ENCODE measurements at places on chromosomes 7 and 10. TPM values are rescaled to one million over a fixed set of nuclear protein-coding genes. Genes with fewer than 3 reads are reported as not detected.

- no peaks in the 10 kb centered on the region for H3K36me3 ChIP-seq
- peaks cover 16% of the 10 kb centered on the region for H3K4me1 ChIP-seq
- no peak for DNase-seq
These were observed 35.2 kb downstream of the TNRC18 start for GRCh38 chr7:5388273-5388901.

Gene CFAP43
- 23.8 TPM for total RNA-seq

Gene CPXM2
- 48.2 TPM for total RNA-seq

DNA sequence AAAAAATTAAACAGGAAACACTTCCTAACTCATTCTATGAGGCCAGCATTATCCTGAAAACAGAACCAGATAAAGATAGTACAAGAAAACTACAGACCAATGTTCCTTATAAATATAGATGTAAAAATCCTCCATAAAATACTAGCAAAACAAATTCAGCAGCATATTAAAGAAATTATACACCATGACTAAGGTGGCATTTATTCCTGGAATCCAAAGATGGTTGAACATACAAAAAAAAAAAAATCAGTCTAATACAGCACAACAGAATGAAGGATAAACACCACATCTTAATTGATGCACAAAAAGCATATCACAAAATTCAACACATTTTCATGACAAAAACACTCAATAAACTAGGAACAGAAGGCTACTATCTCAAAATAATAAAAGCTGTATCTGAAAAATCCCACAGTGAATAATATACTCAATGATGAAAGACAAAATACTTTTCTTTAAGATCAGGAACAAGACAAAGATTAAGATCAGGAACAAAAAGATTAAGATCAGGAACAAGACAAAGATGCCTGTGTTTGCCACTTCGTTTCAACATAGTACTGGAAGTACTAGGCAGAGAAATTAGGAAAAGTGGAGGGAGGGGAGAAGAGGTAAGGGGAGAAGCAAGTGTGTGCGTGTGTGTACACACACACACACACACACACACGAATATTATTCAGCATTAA lies 95.6 kb downstream of the SNX13 start:
- H3K27ac ChIP-seq, result no peak overlapping the region
- DNase-seq, result no peak
- H3K4me1 ChIP-seq, result no peaks in the 10 kb centered on the region
- no peaks in the 10 kb centered on the region for H3K36me3 ChIP-seq

DNA sequence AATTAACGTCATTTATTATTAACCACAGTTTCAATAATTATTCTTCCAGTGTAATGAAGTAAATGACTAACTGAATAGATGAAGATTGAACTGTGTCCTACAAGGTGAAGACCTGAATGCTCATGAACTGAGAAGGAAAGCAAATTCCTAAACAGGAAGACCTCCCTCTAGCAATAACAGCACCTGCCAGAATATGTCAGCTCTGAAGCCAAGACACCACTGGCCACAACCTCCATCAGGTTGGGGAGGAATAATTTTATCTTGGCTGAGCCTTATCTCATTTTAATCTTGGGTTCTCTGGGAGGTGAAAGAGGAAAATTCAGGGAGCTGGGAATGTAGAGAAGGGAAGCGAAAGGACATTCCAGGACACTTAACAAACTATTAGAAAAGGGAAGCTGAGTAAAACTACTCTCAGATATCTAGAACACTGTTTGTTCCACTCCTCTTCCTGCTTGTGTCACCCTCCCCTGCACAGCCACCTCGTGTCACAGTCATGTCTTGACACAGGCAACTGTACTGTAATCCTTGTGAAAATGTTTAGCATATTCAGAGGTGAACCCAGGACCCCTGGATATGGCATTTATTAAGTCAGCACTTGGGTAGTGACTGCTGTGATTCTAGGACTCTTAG lies 4.6 kb upstream of the SLC13A1 start:
- H3K4me3 ChIP-seq, result no peak overlapping the region
- H3K4me1 ChIP-seq, result no peaks in the 10 kb centered on the region
- no peak for DNase-seq

DNA sequence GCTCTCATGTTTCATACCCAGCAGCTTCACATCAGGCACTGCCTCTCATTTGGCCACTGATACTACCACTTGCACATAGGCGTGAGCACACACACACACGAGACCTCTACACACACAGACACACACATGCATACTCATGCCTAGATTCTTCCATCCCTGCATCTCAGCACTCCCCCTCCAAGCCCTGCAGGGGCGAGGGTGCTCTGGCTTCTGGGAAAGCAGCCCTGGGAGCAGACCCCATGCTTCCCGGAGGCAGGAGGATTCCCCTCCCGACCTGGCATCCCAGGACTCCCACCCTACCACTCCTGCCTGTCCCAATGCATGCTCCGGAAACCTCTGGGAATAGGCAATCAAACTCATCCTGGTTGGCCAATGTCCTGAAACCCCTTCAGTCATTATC lies 89.1 kb upstream of the SMNDC1 start:
- no peak overlapping the region for H3K27ac ChIP-seq
- peaks cover 10% of the 10 kb centered on the region for H3K4me1 ChIP-seq
- DNase-seq, result no peak
- H3K27me3 ChIP-seq, result no peaks in the 10 kb centered on the region

DNA sequence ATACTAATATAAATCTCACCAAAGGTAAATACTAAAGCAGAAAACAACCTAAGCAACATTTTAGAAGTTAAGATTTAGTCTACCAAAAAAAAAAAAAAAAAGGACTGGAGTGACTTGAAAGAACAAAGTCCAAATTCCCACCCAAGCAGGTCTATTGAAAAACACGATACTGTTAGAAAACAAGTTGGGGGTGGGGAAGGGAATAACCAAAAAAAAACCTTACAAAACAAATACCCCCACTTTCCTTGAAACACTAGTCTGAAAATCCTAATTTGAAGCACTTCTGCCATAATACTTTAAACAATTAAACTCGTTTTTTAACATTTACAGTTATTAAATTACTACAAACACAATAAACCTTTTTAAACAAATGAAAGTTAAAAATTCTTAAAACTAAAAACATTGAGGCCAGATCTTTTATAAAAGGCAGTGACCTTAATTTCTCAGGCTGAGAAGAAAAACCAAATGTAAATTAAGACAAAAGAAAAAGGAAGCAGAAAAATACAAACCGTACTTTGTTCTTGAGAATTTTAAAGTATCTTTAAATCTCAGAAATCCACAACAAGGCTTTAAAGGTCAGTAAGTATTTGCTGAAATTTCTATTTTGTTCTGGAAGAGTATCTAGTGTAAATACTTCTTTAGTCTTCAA lies 135.1 kb downstream of the NRBF2 start:
- H3K4me1 ChIP-seq, result no peaks in the 10 kb centered on the region
- no peak for DNase-seq
- H3K36me3 ChIP-seq, result no peaks in the 10 kb centered on the region
- no peaks in the 10 kb centered on the region for H3K27me3 ChIP-seq
- H3K27ac ChIP-seq, result peak overlapping the region; percentile 90

DNA sequence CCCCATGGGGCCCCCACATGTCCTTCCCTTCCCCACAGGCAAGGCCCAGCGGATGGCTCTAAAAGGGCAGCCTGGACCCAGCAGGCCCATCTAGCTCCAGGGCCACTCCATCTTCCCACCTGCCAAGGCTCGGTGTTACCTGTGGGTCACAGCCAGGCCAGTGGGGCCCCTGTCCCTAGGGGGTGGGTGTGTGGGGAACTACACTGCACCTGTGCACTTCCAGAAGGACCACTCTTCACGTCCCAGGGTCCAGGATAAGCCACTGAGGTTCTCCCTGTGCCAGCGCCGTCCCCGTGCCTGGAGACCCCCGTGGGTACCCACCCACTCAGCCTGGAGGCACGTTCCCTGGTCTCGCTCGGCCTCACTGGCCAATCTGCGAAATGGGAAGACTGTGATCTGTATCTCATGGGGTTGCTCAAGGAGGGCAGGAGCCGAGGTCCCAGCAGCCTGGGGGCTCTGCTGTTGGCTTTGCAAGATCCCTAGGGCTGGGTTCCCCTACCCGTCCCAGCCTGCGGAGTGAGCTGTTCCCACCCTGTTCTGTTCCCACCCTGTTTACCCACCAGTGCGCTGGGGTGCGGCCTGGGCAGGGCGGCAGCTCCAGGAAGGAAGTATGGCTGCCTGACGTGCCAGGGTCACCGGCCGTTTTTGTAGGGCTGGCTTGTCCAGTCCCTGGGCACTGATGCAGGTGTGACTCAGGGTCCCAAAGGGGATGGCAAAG lies 4.6 kb downstream of the PWWP2B start:
- peak overlapping the region; percentile 42 for H3K27ac ChIP-seq
- H3K27me3 ChIP-seq, result no peaks in the 10 kb centered on the region
- no peaks in the 10 kb centered on the region for H3K4me1 ChIP-seq
- no peak for DNase-seq
- no peaks in the 10 kb centered on the region for H3K36me3 ChIP-seq

DNA sequence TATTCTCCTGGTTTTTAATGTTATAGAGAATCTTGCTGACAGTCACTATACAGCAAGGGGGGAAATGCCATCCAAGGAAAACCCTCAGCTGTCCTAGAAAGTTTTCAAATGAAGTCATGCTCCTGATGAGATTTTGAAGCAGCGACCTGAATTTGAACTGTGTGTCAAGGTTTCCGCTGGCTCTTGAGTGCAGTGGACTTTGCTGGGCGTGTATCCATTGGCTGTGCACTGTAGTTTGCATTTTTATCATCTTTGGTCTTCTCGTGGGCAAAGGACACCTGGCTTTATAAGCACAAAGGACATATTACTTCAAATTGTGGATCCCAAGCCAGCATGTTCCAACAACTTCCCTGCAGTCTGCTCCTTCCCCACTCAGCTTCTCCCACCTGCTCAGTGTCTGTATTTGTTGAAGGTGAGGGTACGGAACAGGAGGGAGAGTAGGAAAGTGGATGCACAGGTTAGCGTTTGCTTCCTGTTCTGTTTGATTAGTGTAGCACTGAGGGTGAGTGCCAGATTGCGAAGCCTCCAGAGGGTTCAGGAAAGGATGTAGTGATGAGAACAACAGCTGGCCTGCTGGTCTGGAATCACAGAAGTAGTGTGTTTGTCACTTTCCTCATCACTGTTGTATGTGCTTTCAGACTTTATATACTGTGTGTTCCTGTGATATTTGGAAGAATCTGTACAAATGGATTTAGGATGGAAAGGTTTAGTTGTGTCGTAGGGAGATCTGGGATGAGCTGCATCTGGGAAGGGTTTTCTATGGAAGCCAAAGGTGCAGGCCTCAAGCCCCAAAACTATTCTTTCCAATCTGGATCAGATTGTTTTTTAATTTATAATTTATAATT lies 204.8 kb downstream of the BMPER start:
- H3K4me1 ChIP-seq, result peaks cover 9% of the 10 kb centered on the region
- no peak for DNase-seq
- no peak overlapping the region for H3K4me3 ChIP-seq
- H3K27ac ChIP-seq, result no peak overlapping the region
- no peaks in the 10 kb centered on the region for H3K27me3 ChIP-seq
- no peaks in the 10 kb centered on the region for H3K36me3 ChIP-seq

DNA sequence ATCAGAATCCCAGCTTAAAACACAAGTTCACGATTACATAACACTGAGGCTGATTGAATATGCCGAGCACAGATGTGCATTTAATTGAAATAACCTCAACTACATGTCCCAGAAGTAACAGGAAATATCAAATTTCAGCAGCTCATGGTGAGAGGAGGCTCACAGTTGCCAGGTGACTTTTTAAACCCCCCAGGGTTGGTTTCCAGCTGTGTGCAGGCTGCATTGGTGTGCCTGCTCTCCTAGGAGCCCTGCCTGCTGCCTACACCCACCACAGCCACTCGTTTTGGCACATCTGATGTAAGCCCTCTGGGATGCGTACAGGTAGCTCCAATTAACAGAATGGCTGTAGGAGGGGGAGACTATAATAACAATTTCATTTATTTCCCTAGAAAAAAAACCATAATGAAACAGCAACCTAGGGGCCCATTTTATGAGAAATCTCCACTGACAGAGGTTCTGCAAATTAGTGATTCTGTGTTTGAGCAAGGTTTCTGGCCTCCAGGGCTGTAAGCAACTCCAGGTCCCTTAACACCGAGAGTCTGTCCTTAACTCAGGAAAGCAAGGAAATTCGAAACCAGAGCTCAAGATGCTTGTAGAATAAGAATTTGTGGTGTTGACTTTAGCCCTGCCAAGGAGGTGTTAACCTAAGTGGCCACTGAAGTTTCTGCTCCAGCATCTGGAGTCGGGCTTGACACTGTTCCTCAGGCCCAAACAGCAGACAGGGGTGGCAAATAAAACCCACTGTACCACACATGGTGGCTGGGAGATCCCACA lies 161.9 kb downstream of the BMPER start:
- H3K36me3 ChIP-seq, result no peaks in the 10 kb centered on the region
- no peak overlapping the region for H3K27ac ChIP-seq
- no peaks in the 10 kb centered on the region for H3K4me1 ChIP-seq
- H3K27me3 ChIP-seq, result no peaks in the 10 kb centered on the region
- no peak overlapping the region for H3K4me3 ChIP-seq
- no peak for DNase-seq

DNA sequence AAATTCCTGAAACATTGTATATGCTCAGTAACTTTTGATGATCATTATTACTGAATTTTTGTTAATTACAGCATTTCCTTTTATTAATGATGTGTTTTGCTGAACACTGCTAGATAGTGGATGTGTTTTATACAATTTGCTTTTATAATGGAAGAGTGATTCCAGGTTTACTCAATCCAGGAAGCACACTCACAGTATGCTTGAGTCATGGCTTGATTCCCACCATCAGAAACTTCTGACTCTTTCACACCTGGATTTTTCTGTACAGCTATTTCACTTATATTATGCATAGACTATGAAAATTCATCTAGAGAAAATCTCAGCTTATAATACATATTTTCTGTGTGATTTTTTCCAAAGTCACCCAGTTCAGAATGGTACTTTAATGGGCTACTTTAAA lies 1040.9 kb downstream of the GRM8 start:
- H3K4me3 ChIP-seq, result no peak overlapping the region
- H3K4me1 ChIP-seq, result no peaks in the 10 kb centered on the region
- H3K36me3 ChIP-seq, result no peaks in the 10 kb centered on the region
- no peak overlapping the region for H3K27ac ChIP-seq
- no peak for DNase-seq
- H3K27me3 ChIP-seq, result no peaks in the 10 kb centered on the region

Gene STEAP4
- total RNA-seq, result 21.2 TPM

Gene PLA2G12B
- total RNA-seq, result not detected

Measured in uterus (tissue), 4 donors.